ENCODE measurements at places on chromosomes 5 and 9. TPM values are rescaled to one million over a fixed set of nuclear protein-coding genes. Genes with fewer than 3 reads are reported as not detected.
A peak's percentile ranks its signal among the peaks of the same experiment; 100 is the strongest.

GRCh38 chr5:172505845-172506244 is 51.5 kb upstream of the SH3PXD2B start:
- DNase-seq, result peak; percentile 14

GRCh38 chr9:81118416-81118815 is 570.9 kb downstream of the TLE1 start:
- DNase-seq, result no peak

GRCh38 chr5:54379590-54379989 is 69.2 kb upstream of the ARL15 start:
- no peak for DNase-seq

The FTMT gene
- total RNA-seq, result not detected

All from endodermal cell (in vitro differentiated cells).